ENCODE measurements at places on chromosomes 11 and 22. TPM values are rescaled to one million over a fixed set of nuclear protein-coding genes. Genes with fewer than 3 reads are reported as not detected.

The SERHL2 gene
- not detected for total RNA-seq

The SPINDOC gene
- 37.6 TPM for total RNA-seq

The CSNK2A3 gene
- total RNA-seq = 0.51 TPM

The MPPED2 gene
- not detected for total RNA-seq

The C11orf86 gene
- 0.29 TPM for total RNA-seq

The SLC43A3 gene
- total RNA-seq = not detected

All from HT-29 (cell line).